ENCODE measurements at places on chromosomes 5 and 9.

DNA sequence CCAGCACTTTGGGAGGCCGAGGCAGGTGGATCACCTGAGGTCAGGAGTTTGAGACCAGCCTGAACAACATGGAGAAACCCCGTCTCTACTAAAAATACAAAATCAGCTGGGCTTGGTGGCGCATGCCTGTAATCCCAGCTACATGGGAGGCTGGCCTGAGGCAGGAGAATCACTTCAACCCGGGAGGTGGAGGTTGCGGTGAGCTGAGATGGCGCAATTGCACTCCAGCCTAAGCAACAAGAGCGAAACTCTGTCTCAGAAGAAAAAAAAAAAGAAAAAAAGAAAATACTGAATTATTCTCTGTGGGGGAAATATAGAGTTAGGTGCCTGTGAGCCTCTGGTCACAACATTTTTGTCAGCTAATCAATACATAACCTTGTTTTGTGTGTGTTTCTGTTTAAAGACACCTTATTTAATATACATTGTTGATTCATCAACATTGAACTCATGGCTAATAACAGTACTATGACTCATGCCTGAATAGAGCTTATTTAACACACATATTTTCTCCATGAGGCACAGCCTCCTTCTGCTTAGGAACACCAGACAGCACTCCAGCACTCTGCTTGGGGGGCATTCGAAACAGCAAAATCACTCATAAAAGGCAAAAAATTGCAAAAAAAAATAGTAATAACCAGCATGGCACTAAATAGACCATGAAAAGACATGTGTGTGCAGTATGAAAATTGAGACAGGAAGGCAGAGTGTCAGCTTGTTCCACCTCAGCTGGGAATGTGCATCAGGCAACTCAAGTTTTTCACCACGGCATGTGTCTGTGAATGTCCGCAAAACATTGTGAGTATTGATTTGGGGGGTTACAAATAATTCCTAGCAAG, at the start of gene IL31RA:
TSS of gene IL31RA (plus strand) at position 519 of the 836 bp plus-strand sequence. CDS start at position 733, 214 bp downstream.
- no peak for DNase-seq

- peak; percentile 42 for DNase-seq
Observed at GRCh38 chr5:139747583-139748504, 47.8 kb upstream of the PSD2 start.

GRCh38 chr5:118752969-118753368, 235.4 kb downstream of the DTWD2 start:
- DNase-seq = no peak

DNA sequence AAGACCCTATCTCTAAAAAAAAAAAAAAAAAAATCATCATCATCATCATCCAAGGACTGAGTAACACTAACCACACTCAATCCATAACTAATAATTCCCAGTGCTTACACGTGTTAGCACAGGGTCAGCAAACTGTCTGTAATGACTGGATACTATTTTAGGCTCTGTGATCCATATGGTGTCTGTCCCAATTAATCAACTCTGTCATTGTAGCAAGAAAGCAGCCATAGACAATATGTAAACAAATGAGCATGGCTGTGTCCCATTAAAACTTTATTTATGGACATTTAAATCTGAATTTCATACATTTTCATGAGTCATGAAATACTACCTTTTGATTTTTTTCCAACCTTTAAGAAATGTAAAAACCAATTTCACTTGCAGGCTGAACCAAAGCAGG, 148.4 kb downstream of the SIL1 start:
- DNase-seq = no peak

GRCh38 chr5:59143926-59144333, 561.1 kb downstream of the RAB3C start:
- DNase-seq = no peak

DNA sequence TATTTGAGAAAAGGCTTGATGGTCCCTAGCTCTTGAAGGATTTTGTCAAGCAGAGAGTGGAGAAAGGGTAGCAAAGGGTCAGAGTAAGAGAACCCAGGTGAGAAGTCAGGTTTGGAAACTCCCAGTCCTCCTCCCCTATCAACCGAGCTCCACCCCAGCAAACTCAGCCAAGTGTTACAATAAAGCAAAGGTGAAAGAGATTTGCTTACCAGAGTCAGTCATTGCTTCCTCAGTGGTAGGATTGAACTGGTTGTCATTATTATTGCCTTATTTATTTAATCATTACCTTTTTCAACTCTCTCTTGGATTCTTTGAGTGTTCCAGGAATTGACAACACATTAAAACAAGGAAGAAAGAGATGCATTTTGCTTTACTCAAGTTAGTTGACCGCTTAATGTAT, 80.5 kb downstream of the RFK start:
- no peak for DNase-seq

DNA sequence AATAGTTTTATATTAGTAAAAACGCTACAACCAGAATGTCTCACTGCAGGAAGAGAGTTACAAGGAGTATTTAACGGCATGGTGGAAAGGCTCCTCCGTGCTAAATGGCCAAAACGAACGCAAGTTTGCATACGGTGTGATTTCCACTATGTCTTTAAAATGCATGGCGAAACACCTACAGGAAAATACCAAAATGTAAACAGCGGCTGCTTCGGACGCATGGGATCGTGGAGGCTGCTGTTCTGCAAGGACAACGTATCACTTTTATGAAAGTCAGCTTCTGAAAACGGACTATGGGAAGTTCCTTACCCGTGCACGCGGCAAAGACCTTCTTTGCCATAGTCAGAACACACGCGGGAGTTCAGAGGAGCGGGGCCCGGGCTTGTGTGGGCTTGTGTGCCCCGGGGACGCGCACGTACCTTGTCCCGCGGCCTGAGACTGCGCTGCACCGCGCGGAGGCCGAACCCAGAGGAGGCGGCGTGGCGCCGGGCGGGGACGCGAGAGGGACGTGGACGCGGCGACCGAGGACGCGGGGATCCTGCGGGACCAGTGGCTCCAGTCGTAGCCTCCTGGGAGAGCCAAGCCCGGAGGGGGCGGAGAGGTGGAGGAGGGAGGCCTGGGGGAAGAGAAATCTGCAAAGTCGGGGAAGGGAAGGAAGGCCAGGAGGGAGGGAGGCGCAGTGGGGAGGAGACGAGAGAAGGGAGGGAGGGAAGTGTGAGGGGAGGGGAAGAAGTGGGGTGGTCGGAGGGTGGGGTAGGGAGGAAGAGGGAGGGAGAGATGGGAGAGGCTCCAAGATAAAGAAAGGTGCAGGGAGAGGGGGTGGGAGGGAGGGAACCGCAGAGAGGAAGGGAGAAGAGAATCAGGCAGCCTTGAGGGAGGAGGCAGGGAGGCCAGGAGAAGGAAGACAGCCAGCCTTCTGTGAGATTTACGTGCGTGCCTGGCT, at the start of gene CMBL:
TSS of gene CMBL (minus strand) at position 697 of the 943 bp plus-strand sequence. CDS start 17,140 bp downstream, outside the sequence.
- peak; percentile 73 for DNase-seq

DNA sequence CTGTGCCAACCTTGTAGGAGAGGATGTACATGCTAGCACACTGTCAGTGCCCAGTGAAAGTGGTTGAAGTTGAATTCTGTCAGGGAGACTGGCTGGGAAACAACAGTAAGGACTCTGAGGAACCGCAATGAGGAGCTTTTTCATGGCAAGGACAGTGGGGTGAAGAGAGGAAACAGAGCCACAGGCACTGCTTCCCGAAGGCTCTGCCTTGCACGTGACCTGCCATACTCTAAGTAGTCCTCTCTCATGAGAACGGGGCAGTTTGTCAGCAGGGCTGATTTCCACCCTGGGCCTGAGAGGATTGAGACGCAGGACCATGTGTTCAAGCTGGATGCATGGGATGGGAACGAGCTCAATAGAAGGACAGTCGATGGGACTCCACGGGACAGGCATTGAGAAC, 106.6 kb upstream of the CTSL start:
- DNase-seq = no peak

GRCh38 chr5:144406442-144406841, 235.8 kb downstream of the KCTD16 start:
- DNase-seq = no peak

- DNase-seq = no peak
Observed at GRCh38 chr9:90029386-90029785, 424.6 kb downstream of the GADD45G start.

GRCh38 chr9:125003332-125003731, 62.4 kb upstream of the GOLGA1 start:
- DNase-seq = no peak

GRCh38 chr9:116737152-116737546, 50.0 kb downstream of the TRIM32 start:
- peak; percentile 86 for DNase-seq

DNA sequence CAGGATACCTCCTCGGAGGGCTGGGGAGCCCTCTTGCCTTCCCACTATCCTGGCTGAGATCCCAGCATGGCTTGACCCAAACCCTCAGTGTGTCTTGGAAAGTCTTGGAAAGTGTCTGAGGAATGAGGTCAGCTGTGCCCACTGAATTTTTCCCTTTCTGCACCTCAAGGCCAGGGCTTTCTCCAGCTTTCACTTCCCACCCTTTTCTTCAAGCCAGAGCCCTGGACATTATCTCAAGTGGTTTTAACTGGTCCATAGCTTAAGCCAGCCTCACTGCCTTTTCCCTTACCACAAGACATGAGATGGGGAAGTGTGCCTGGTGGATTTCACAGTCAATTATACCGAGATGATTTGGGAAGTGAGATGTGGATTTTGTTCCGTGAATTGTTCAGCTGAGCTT, 35.7 kb upstream of the LHX2 start:
- no peak for DNase-seq

DNA sequence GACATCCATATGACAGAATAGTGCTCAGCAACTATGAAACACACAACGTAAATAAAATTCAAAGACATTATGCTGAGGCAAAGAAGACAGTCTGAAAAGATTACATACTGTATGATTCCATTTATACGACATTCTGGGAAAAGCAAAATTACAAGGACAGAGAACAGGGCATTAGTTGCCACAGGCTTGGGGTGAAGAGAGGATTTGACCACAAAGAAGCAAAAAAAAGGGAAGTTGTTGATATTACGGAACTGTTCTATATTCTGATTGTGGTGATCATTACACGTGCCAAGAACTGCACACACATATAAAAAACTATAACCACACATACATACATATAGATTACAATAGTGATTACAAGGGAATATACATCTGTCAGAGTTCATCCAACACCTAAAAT, 24.1 kb downstream of the CDK5RAP2 start:
- DNase-seq = no peak

DNA sequence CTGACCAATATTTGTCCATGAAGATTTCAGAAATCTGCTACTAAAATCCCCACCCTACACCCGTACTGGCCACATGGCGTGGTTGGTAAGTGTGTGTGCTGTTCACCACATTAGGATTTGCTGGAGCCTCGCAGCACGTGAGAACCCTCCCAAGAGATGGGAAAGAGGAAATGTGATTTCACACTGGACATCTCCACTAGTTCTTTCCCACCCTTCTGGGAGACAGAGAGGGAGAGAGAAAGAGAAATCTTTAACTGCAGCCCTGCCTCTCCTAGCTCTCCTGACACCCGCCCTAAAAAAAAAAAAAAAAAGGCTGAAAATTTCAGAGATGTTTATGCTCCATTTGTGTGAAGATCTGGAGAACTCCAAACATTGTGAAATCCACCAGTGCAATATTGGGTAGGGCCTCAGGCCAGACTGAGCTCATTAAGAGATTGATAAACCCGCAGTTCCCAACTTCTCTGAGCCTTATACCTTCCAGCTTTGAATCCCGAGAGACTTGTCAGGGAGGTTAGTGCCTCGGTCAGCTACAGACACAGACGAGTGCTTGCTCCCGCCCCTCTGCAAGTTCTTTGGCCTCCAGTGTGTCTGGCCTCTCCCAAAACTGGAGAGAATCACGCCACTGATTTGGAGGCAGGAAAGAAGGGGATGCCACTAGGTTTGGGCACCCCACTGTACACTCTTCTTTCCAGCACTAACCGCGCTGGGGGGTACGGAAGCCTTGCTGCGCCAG, 1.9 kb downstream of the SPRY4 start:
- DNase-seq = no peak

GRCh38 chr5:178320281-178320855, 87.8 kb upstream of the PHYKPL start:
- DNase-seq = no peak

DNA sequence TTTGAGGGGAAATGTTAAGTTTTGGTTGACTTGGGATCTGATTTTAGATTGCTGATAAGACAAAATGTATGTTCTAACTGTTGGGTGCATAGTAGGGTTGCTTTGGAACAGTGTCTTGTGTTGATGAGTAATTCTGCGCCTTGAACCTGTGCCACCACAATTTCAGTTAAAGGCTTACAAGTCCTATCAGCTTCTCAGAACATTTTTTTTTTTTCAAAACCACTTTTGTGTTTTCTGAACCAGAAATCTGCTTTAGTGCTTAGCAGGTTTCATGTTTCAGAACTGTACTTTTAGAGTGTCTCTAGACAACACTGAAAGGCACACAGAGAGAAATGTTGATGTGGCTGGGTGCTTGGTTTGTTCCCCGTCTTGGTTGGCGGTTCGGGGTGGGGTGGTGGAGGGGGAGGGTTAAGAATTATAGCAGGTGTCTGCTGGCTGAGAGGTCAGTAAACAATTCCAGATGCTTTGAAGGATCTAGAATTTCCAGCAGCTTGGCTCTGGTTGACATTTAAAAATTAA, 84.6 kb downstream of the ANKRD55 start:
- peak; percentile 96 for DNase-seq

- no peak for DNase-seq
Observed at GRCh38 chr9:98869866-98870265, 62.4 kb downstream of the GALNT12 start.

DNA sequence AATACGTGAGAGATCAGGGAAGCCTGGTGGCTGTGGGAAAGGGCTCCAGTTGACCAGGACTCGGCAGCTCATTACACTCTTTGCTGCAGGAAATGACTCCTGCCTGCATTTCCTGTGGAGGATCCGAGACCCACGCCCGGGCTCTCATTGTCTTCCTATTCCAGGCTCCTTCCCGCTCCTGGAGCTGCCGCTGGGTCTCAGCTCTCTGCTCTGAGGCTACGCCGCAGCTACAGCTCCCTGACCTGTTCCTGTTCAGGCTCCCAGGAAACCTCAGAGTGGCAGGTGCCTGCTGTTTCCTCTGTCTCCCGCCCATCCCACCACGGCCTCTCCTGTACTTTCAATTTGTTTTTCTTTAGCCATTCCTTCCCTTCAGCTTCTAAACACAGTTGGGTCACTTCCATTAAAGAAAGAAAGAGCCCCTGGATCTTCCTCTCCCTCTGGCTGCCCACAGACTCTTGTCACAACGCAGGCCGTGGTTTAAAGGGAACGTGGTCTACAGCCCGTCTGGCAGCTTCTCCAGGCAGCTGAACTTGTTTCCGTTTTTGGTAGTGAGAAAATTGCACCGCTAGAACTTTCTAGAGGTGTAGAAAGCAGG, 71.5 kb downstream of the IL6ST start:
- DNase-seq = no peak

DNA sequence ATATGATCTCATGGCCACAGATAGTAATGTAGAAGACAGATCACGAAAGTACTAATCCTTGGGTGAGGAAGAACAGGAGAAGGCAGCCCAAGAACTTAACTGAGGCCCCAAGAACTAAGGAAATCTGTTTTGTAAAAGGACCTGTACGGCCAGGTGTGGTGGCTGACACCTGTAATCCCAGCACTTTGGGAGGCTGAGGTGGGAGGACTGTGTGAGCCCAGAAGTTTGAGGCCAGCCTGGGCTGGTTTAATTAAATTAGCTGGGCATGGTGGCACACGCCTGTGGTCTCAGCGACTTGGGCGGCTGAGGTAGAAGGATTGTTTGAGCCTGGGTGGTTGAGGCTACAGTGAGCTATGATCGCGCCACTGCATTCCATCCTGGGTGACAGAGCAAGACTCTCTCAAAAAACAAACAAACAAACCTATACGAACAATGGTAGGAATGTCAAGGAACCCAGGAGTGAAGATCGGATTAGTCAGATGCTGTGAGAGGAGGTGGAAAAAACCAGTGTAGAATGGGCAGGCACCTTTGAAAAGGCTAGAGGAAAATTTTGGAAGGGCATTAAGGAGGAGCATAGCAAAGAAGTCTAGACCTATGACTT, 283.8 kb upstream of the DMRT1 start:
- DNase-seq = no peak

GRCh38 chr5:150573216-150573615, 65.3 kb downstream of the NDST1 start:
- no peak for DNase-seq
